ENCODE measurements at places on chromosomes 2 and 18. TPM values are rescaled to one million over a fixed set of nuclear protein-coding genes. Genes with fewer than 3 reads are reported as not detected.
A peak's percentile ranks its signal among the peaks of the same experiment; 100 is the strongest.

Gene SIGLEC15
- 0.10 TPM for total RNA-seq

DNA sequence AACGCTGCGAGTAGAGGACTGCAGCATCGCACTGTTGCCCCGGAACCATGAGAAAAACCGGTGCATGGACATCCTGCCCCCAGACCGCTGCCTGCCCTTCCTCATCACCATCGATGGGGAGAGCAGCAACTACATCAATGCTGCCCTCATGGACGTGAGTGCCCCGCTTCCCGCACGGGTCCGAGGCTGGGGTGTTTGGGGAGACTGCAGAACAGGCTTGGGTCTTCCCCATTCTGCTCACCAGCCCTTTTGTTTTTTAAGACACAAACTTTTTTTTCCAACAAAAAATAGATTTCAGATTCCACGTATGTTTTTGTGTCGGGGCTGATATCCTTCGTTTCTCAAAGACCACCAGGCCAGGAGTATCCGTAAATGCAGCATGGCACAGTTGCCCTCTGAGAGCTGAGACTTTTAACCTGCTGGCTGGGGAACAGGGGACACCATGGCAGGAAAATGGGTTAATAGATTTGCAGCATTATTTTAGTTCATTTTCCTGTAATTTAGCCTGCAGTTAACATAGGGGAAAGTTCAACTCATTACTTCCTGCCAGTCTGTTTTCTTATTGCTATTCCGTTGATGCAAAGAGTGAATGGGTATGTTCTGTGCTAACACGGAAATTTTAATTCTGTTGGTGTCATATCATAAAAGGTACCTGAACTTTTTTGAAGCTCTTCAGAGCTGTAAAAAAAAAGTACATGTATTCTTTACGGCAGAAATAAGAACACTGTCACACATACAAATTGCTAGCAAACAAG, 229.9 kb upstream of the RAB12 start:
- DNase-seq: no peak

Gene ERBB4
- 17.9 TPM for total RNA-seq

GRCh38 chr2:125004106-125004800, 979.2 kb downstream of the CNTNAP5 start:
- no peak for DNase-seq

DNA sequence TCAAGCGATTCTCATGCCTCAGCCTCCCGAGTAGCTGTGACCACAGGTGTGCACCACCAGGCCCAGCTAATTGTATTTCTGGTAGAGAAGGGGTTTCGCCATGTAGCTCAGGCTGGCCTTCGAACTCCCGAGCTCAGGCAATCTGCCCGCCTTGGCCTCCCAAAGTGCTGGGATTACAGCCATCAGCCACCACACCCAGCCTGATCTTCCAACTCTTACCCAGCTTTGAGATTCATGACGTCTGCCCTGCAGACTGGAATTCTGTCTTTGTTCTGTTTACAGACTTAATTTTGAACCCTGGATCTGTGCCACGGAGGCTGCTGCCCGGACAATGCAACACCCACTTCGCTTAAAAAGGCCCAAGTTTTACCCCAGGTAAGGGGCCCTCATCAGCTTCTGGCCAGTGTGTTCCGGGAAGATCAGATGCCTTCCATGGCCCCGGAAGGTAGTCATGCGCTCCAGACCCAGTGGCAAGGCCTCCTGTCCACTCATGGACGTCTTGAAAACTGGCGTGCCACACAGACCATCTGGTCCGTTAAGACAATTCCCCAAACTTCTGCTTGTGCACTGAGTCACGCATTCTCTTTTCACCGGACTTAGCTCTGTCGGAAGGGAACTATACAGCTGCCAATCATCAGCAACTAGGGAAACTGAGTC, 5.5 kb downstream of the PXDN start:
- no peak for DNase-seq

Gene EML6
- 0.59 TPM for total RNA-seq

Gene DAPL1
- total RNA-seq: not detected

GRCh38 chr2:3756306-3756705, 52.9 kb downstream of the DCDC2C start:
- no peak for DNase-seq

DNA sequence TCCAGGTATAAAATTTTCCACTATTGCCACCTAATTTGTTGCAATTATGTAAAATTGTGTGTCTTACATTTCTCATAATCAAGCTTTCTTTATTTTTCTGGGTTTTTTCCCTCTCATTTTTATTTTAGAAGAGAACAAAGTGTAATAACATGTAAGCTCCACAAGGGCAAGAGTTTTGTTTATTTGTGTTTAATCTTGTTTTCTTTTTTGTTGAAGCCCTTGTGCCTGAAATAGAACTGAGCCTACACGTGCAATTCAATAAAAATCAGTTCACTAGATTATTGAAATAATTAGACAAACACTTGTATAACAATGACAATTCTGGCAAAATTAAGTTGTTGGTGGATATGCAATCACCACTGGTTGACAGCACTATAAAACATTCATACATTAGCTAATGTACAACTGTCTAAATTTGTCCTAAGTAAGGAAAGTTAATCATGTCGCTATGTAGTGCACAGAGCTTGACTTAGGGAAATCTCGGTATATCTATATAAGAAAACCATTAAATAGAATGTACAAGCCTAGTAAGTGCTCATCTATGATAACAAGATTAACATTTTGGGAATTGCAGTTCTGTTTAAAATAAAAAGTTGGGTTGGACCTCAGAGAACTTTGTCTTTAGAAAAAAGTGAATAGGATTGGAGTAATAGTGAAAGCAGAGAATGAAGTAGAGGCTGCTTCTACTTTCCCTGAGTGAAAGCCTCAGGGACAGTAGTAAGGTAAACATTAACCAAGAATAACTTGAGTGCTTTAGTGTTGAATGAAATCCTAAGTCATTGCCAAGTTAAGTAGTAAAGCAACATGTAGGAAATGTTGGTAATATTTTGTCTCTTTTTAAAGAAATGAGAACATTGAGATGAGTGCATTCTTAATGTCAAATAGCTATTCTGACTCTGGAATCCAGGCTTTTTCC, 37.4 kb upstream of the NOL4 start:
- DNase-seq: no peak

DNA sequence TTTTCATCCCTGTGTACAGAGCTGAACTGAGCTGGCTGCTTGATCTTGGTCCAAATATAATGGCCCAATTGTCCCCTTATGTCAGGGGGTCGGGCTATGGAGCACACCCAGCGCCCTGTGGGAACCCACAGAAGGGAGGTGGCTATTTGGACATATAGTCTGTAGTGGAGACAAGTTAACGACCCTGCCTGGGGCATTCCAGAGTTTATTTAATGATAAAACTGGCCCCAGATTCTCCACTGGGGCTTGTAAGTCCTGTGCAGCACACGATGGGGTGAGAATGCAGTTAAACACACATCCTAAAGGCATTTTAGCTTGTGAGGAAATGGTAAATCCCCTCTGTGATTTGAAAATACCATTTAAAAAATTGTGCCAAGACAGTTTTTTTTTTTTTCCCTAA, 72.9 kb downstream of the QPCT start:
- no peak for DNase-seq

DNA sequence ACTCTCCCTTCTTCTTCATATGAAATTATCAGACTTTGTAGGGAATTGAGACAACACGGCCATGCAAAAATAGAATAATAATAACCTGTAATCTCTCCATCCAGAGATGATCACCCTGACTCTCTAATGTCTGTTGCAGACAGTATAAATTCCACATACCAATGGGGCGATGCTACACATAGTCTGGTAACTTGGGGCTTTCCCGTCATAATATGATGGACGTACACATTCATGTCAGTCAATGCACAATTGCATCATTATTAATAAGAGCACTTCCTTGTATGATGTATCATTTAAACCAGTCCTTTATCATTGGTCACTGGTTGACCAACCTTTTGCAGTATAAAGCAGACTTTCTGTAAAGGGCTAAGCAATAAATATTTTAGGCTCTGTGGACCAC, 39.5 kb upstream of the SCLY start:
- DNase-seq: no peak

- DNase-seq: no peak
Measured at GRCh38 chr2:197080578-197081216, 154.2 kb upstream of the PGAP1 start.

Gene MBOAT2
- total RNA-seq: 15.5 TPM

Gene CCDC138
- total RNA-seq: 1.9 TPM

- no peak for DNase-seq
Measured at GRCh38 chr2:8684540-8684877, 2.7 kb downstream of the ID2 start.

Gene C2orf81
- 0.79 TPM for total RNA-seq

Gene TLX2
- total RNA-seq: not detected

Gene HOXD11
- total RNA-seq: not detected

Gene UGT1A5
- total RNA-seq: not detected

- no peak for DNase-seq
Measured at GRCh38 chr18:50203801-50204604, 9.1 kb upstream of the MYO5B start.

Gene EDAR
- not detected for total RNA-seq

Gene FABP1
- total RNA-seq: not detected

Gene ANKAR
- total RNA-seq: 8.8 TPM

Gene RGPD5
- total RNA-seq: 21.0 TPM

DNA sequence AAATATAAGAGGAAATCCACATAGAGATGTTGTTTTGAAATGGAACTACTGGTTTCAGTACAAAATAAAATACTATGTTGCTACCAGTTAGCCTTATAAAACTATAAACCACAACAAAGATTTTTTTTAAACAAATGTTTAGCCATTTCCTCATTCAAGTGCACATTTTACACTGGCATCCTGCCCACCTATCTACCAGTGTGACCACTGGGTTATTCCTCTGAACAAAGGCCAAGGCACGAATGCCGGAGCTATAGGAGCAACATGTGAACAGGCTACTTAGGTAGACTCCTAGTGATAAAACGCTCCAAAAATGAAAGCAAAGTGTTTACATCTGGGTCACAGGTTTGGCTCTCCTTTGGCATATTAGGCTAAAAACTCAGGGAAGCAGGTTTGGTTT, 31.8 kb upstream of the SULT1C4 start:
- DNase-seq: no peak

Gene MLPH
- 88.9 TPM for total RNA-seq

- DNase-seq: no peak
Measured at GRCh38 chr18:60417946-60418345, 45.4 kb upstream of the MC4R start.

GRCh38 chr2:208065476-208065875, 40.1 kb upstream of the PLEKHM3 start:
- DNase-seq: no peak

GRCh38 chr2:30293303-30293921, 62.1 kb downstream of the LBH start:
- no peak for DNase-seq

Gene UGT1A3
- total RNA-seq: not detected

Gene SLC40A1
- total RNA-seq: 57.5 TPM

DNA sequence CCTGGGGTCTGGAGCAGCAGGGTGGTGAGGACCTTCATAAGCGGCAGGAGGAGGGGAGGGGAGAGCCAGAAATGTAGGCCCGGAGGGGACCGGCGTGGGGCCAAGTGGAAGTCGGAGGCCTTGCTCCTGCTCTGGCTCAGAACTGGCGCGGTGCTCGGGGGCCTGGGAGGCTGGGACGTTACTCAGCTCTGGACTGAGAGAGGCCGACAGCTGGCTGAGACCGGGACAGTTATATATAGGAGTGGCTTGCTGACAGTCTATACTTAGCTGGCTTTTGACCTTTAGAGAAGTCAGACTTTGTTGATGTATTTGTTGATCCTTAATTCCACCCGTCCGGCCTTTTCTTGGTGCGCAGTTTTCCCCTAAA, 15.7 kb downstream of the IGFBP5 start:
- peak; percentile 90 for DNase-seq
